Mesenteric fat pad (tissue), 1 donor: ENCODE measurements at places on chromosomes 4 and X. TPM values are rescaled to one million over a fixed set of nuclear protein-coding genes. Genes with fewer than 3 reads are reported as not detected.

The RAB40A gene
- not detected for total RNA-seq

The GPRIN3 gene
- total RNA-seq: 6.2 TPM

The SSX2B gene
- not detected for total RNA-seq

The IL1RAPL2 gene
- not detected for total RNA-seq

The C4orf50 gene
- total RNA-seq: not detected

The PRDM5 gene
- 9.6 TPM for total RNA-seq

The KIT gene
- total RNA-seq: 7.8 TPM

The FABP2 gene
- 0.80 TPM for total RNA-seq

The TMEM271 gene
- not detected for total RNA-seq
